HAP-1 (cell line): ENCODE measurements at places on chromosomes 11 and 22.

- no peak for DNase-seq
Observed at GRCh38 chr11:133778161-133778560, 67.2 kb downstream of the SPATA19 start.

DNA sequence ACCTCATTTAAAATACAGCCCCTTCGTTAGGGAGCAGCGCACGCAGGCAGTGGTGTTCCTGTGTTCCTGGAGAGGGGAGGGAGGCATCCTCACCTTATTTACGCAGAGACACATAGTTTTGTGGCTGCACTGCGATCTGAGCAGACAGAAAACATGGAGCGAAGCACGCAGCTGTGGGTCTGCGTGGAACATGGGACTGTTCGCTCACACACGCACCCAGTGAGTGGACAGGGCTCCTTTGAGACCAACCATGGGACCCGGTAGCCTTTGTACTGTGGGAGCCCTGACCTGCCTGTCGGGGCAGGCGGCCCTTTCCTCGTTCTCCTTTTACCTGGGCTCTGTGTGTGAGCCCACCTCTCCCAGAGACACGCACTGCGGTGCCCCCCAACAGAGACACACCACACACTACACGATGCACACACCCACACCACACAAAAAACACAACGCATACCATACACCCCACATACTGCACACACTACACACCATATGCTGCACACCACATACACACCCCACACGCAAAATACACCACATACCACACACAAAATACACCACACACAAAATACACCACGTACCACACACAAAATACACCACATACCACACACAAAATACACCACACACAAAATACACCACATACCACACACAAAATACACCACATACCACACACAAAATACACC, 1245.7 kb downstream of the BRD1 start:
- DNase-seq = no peak

GRCh38 chr22:49272546-49273125, 555.0 kb downstream of the BRD1 start:
- DNase-seq = no peak

GRCh38 chr11:46435679-46436078, 44.1 kb upstream of the CHRM4 start:
- no peak for DNase-seq

- DNase-seq = no peak
Observed at GRCh38 chr11:25710975-25711374, 621.0 kb upstream of the ANO3 start.

- DNase-seq = no peak
Observed at GRCh38 chr22:22009661-22010060, 27.1 kb upstream of the TOP3B start.

- no peak for DNase-seq
Observed at GRCh38 chr11:109902764-109903433, 190.3 kb upstream of the ZC3H12C start.

- DNase-seq = no peak
Observed at GRCh38 chr11:102620818-102621561, 4.1 kb downstream of the MMP20 start.

GRCh38 chr11:74466916-74467885, at the start of gene KCNE3:
KCNE3 (minus strand) TSS chr11:74467549; CDS start chr11:74457563, 9,986 bp downstream.
- DNase-seq = no peak

DNA sequence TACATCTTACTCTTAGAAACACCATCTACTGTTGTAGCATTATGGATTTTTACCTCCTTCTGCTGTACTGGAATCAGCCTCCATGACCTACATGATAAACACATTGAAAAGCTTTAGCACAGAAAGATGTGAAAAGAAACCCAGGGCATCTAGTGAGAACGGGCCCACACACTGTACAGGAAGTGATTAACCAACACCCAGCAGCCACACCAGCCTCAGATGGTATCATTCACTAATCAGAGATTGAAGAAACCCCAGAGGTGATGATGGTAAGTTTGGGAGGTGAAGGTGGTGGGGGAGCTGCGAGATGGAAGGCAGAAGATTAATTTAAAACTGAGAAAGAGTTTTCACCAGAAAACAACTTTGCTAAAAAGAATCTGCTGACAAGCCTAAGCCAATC, 46.1 kb downstream of the RASSF10 start:
- DNase-seq = no peak

DNA sequence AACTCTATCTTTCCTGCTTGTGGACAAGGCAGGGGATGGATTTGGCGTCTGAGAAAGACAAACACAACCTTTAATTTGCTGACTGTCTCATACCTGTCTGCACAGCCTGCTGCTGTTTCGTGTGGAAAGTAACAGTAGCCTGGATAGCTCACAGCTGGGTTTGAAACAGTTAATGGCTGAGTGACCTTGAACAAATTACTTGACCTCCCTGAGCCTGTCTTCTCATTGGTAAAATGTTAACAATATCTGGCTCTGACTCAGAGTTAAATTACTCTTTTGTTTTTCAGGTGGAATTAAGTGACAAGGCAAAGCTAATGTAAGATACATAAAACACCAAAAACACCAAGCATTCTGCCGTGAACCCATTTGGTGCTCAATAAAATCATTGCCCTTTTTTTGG, 41.1 kb upstream of the ADA2 start:
- no peak for DNase-seq

DNA sequence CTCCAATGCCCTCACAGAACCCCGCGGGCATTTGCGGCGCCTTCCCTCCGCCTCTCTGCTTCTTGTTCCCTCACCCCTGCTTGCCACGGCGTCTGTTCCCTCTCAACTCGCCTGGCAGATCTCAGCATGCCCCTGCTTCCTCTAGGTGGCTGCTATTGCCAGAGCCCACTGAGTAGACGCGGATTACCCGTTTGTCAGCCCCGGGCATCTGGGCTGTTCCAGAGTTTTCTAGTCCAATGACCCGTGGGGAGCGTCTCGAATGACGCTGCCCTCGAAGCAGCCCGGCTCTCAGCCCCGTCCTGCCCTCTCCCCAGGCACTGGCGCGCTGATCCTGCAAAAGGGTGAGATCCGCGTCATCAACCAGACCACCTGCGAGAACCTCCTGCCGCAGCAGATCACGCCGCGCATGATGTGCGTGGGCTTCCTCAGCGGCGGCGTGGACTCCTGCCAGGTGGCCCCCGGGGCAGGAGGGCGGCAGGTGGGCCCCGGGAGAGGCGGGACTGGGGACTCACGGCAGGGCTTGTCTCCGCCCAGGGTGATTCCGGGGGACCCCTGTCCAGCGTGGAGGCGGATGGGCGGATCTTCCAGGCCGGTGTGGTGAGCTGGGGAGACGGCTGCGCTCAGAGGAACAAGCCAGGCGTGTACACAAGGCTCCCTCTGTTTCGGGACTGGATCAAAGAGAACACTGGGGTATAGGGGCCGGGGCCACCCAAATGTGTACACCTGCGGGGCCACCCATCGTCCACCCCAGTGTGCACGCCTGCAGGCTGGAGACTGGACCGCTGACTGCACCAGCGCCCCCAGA, 49.7 kb downstream of the ST14 start:
- DNase-seq = no peak

DNA sequence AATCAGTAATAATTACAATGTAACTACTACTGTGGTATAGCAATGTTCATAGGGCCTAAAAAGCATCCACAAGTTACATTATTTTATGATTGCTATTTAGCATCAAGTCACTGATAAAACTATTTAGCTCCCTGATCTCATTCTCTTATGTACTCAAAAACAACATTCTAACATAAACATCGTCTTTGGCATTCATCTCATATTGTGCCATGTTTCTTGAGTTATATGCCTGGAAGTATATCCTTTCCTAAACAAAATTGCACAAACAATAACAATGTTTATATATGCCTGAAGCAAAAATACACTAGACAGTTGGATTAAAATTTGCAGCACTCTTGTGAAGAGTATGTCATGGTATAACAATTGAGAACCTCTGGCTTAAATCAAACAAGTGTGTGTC, 34.1 kb downstream of the HORMAD2 start:
- DNase-seq = no peak

GRCh38 chr11:105211806-105212554, 72.4 kb upstream of the CARD18 start:
- no peak for DNase-seq

DNA sequence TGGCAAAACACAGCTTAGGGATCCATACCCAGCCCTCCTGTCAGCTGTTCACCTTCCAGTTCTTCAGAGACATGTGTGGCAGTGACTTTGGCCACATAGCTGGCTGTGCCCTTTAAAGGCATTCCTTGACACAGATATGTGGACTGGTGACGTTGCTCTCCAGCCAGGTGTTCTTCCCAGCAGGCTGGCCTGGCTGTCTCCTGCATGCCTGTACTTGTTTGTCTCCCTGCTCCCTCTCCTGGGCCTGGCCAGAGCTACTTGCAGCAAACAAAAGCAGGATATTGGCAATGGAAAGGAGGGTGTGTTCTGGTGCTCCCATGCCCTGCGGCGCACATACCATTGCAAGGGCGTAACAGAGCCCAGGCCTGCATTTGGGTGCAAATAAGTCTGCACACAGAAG, 38.3 kb downstream of the PIK3IP1 start:
- DNase-seq = peak; percentile 21

- DNase-seq = no peak
Observed at GRCh38 chr11:69012092-69013008, 696 bp downstream of the MRGPRF start.

GRCh38 chr11:103845331-103845730, 191.1 kb upstream of the DDI1 start:
- DNase-seq = no peak

GRCh38 chr11:69309631-69310280, 15.8 kb downstream of the MYEOV start:
- DNase-seq = no peak

- DNase-seq = no peak
Observed at GRCh38 chr22:44981857-44982256, 27.9 kb downstream of the PHF21B start.

DNA sequence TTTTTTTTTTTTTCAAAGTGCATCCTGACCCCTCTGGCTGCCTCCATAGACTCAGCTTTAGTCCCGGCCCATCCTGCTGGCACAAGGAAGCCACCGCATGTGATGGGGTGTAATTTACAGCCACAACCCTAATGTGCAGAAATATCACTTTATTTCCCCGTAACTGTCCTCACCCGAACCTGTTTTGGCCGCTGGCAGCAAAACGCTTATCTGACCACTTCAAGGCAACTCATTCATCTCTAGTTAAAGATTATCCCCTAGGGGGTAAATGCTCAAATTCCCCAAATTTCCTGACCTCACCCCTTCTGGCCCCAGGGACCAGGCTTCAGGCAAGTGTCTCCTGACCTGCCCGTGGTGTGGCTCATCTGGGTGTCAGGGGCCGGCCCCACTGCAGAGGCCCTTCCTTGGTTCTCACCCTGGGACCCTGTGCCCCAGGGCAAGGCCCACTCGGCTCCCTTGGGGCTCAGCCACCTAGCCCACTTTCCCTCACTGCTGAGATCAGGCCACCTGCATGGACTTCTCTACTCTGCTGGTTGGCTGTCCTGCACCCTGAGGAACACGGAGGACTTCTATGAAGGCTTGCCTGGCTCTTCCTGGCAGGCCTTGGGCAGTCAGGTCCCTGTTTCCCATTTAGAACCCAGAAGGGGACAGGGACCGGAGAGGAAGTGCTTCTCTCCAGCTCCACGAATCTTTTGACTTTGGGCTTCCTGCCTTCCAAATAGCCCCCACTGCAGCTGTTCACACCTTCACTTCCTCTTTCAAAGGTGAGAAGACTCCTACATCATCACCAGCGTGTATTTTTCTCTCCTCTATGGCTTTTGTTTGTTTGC, 53.3 kb downstream of the WNT11 start:
- no peak for DNase-seq

GRCh38 chr11:30462421-30462820, 123.7 kb downstream of the MPPED2 start:
- no peak for DNase-seq

- DNase-seq = no peak
Observed at GRCh38 chr22:17949642-17950473, 74.5 kb downstream of the MICAL3 start.

GRCh38 chr11:3986301-3986700, 108.3 kb upstream of the RRM1 start:
- no peak for DNase-seq

GRCh38 chr22:48665311-48665995, 1162.2 kb downstream of the BRD1 start:
- no peak for DNase-seq

GRCh38 chr11:57207168-57207567, 25.4 kb downstream of the LRRC55 start:
- DNase-seq = no peak

GRCh38 chr22:27593378-27593777, 208.2 kb downstream of the MN1 start:
- no peak for DNase-seq

DNA sequence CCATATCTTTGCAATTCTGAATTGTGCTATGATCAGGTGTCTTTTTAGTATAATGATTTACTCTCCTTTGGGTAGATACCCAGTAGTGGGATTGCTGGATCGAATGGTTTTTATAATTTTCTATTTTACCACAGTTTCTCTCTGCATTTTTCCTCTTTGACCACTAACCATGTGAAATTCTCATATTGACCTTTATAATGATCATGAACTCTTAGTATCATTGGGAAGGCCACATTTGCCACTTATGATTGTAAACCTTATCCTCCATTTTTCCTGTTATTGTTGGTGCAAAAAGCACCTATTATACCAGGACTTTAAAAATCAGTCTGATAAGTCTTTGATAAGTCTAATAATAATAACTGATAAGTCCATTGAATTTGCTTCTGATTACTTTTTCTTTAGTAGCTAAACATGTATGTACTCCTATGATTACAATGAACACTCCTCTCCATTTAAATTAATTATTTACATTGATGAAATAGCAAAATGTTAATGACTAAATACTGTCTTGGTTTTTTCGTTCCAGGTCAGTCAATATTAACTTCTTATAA, 9.6 kb downstream of the NEAT1 start:
- no peak for DNase-seq

DNA sequence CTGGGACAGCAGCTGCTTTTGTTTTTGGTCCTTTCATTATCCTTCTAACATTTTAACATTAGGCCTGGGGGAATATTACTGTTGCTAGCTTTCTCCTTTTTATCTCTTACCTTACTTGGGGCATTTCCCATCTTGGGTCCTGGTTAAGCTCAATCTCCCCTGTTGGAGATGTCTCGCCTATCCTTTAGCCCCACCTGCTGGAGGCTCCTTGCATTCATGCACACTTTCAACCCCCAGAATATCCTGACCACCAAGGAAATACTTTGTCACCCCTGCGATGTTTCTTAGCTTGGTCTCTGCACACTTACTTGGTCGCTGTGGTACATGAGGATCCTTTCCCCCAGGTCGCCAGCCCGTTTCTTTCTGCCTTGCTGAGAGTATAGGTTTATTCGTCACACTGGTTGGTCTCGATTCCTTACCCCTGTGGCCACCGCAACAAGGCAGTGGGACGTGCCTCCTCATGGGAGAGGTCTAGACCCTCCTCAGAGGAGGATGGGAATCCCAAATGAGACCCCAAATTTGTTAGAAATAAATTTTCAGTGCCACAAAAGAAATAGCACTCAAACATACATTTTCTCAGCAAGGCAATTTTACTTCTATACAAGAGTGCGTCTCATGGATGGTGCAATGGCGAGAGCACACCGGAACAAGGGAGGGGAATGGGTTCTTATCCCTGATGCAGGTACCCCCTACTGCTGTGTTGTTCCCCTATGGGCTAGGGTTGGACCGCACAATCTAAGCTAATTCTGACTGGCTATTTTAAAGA, 5.4 kb upstream of the TXN2 start:
- DNase-seq = peak; percentile 21

GRCh38 chr11:126561327-126561893, 205.9 kb downstream of the ST3GAL4 start:
- peak; percentile 21 for DNase-seq
